Activated T-cell treated with anti-CD3 and anti-CD28 coated beads for 24 hours (primary cell): ENCODE measurements at places on chromosomes 7 and 10.

- no peak for DNase-seq
Measured at GRCh38 chr7:90747516-90747915, 151.4 kb downstream of the CDK14 start.

DNA sequence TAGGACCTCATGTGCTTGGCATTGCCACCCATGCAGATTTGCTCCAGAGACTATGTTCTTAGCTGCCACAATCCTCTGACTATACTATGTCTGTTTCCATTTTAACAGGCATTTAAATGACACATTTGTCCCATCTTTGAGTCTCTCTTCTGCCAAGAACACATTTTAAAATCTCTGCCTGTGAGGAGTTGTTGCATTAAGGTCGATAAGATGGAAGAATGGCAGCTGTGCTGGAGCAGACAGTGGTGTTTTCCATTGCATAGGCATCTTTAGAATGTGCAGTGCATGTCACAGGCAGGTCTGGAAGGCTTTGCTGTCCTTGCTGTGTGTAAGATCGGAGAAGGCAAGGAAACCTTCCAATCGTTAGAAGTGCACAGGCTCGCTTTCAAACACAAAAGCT is 70.9 kb upstream of the CELF2 start:
- DNase-seq: no peak

- DNase-seq: no peak
Measured at GRCh38 chr7:121019018-121019417, 30.5 kb downstream of the CPED1 start.

DNA sequence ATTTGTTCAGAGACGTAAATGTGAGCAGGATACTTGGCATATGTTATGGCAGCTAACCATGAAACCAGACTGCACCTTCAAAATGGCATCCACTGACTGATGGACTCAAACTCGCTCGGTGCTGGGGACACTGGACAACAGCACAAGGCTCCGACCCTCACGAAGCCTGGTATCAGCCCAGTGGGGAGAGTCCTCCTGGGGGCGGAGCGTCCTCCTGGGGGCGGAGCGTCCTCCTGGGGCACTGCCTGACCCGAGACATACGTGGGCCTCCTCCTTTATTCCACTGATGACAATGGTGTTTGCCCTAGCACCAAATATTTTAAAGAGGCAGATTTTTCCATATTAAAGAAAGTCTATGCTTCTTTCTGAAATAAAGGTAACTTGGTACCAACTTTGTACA is 39.5 kb downstream of the ESYT2 start:
- DNase-seq: no peak

GRCh38 chr10:93620925-93621324 is 8.6 kb downstream of the PDE6C start:
- no peak for DNase-seq

DNA sequence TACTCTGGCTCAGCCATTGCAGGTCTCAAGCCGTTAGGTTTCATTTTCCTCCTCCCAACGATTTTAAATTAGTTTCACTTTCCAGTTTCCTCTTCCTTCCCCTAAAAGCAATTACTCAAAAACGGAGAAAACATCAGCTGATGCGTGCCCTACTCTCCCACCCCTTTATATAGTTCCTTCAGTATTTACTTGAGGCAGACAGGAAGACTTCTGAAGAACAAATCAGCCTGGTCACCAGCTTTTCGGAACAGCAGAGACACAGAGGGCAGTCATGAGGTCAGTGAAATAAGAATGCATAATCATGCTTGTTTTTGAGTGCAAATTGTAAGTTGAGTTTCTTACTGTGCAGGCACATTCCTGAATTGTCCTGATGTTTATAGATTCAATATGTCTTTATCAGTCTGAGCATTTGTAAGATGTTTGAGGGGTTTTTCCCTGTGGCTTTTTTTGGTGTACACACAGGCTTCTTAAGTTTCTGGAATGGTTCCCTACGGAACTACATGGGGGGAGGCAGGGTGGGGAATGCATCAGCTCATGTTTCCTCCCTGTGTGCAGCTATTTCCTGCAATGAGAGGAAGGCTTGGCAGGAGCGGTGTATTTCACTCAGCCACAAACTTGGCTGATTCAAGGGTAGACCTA is at the start of gene IFIT3:
IFIT3 (plus strand) TSS at position 195 of the 639 bp plus-strand sequence; CDS start at position 272, 77 bp downstream.
- DNase-seq: no peak

- DNase-seq: no peak
Measured at GRCh38 chr10:120782336-120782735, 68.8 kb upstream of the WDR11 start.

DNA sequence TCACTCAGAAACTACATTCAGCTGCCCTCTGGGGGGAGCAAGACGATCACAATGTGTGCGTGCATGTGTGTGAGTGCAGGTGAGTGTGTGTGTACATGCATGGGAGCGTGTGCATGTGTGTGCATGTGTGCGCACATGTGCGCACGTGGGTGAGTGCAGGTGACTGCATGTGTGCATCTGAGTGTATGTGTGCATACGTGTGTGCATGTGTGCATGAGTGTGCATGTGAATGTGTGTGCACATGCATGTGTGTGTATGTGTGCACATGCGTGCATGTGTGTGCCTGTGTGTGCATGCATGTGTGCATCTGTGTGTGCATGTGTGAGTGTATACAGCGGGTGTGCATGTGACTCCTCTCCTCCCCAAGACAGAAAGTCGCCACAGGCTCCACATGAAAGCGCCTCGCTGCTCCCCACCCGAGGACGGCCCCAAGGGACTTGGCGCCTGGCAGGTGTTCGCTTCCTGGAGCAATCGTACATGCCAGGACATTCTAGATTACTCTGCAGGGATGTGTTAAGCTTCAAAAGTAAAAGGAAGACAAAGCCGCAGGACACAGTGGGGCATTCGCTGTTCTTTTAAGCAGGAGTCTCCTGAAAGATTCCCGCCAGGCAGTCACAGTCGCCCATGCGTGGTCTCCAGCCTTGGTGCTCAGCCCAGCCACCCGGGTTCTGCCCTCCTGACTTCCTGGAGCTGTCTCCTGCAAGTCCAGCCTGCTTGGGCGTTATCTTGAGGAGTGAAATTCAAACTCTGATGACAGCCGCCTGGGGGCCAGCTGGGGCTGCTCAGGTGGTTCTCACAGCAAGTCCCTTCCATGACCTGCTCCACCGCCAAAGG is 42.0 kb upstream of the ADGRA1 start:
- DNase-seq: no peak

GRCh38 chr7:74672343-74672915 is 14.9 kb downstream of the GTF2I start:
- DNase-seq: no peak

- no peak for DNase-seq
Measured at GRCh38 chr10:60422809-60423208, 33.1 kb upstream of the ANK3 start.

DNA sequence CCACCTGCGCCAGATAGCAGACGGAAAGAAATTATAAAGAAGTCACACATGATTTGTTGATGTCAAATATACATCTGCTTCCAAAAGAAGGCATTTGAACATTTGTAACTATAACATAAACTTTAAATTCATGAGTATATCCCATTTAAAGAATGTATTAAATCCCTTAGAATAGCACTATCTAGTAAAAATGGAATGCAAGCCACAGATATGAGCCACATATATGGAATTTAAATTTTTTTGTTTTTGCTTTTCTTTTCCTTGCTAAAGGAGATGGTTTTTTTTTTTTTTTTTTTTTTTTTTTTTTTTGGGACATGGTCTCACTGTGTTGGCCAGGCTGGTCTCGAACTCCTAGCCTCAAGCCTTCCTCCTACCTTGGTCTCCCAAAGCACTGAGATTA is 730.8 kb downstream of the PHTF2 start:
- no peak for DNase-seq

DNA sequence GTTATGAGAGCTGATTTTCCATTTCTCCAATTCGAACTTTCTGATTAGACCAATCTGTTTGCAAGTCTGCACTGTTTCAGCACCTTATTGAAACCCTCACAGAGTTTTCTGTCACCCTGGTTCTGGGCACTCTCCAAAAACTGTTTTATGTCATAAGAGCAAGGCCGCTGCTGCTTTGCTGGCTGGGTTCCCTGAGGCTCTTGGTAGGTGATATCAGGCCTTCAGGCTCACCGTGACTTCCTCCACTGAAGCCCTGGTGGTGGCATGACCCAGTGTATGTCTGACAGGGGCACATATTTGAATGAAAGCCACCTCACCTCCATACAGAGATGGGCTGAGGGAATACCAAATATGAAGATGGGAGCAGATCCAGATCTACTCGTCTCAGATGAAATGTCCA is 8.3 kb downstream of the RABGEF1 start:
- no peak for DNase-seq

DNA sequence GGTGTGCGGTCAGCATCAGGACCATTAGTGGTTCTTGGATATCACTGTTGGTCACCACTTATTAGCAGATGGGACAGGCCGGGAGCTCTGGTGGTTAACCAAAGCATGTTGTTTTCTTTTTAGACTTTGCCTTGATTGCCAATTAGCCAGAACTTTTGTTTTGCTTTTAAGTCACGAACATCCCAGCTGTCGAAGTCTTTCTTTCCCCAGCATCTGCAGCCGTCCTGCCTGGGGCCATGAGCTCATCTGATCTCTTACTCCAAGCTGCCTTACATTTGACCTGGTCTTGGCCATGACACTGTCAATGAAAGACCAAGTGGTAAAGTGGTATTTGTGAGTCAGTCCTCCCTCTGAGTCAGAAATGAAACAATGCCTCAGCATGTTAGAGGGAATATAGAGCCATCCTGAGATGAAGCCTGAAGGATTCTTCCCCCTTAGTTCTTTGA is 53.9 kb upstream of the CREB5 start:
- no peak for DNase-seq

GRCh38 chr7:18753972-18754610 is 258.5 kb downstream of the HDAC9 start:
- DNase-seq: no peak

GRCh38 chr7:64946772-64947171 is 43.7 kb downstream of the ZNF273 start:
- DNase-seq: no peak
